ENCODE measurements at places on chromosomes 7 and 10. TPM values are rescaled to one million over a fixed set of nuclear protein-coding genes. Genes with fewer than 3 reads are reported as not detected.

SPDYE5 gene
- not detected for total RNA-seq

MUC12 gene
- total RNA-seq = 0.85 TPM

SH2D4B gene
- total RNA-seq = not detected

CALD1 gene
- 352 TPM for total RNA-seq

UCN3 gene
- total RNA-seq = not detected

HABP2 gene
- not detected for total RNA-seq

TFEC gene
- total RNA-seq = 1.3 TPM
